Chondrocyte (in vitro differentiated cells): ENCODE measurements at places on chromosomes 13 and 19. TPM values are rescaled to one million over a fixed set of nuclear protein-coding genes. Genes with fewer than 3 reads are reported as not detected.

DNA sequence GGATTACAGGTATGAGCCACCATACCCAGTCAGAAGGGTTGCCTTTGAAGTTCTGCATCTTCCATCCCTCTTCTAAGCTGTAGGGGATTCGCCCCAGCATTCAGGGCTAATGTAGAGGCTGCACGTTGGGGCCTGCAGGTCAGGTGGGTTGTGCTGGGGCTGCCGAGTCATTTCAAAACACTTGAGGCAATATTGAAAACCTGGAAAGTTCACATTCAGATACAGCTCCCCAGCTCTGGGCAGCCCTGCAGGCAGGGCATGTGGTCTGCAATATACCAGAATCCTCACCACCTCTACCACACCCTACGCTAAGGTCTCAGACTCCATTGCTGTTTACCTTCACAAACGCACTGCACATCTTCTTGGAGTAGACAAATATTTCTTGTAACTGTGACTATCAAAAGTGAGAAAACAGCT, 24.6 kb downstream of the CCNE1 start:
- H3K4me3 ChIP-seq = no peak overlapping the region
- H3K27me3 ChIP-seq = peaks cover 28% of the 10 kb centered on the region
- peak; percentile 26 for DNase-seq
- no peaks in the 10 kb centered on the region for H3K36me3 ChIP-seq
- H3K4me1 ChIP-seq = peaks cover 4% of the 10 kb centered on the region

GRCh38 chr13:23699271-23699670, 129.1 kb downstream of the TNFRSF19 start:
- H3K27me3 ChIP-seq = no peaks in the 10 kb centered on the region
- H3K4me3 ChIP-seq = no peak overlapping the region
- no peak for DNase-seq
- H3K4me1 ChIP-seq = peaks cover 27% of the 10 kb centered on the region
- H3K36me3 ChIP-seq = no peaks in the 10 kb centered on the region
- H3K27ac ChIP-seq = no peak overlapping the region

GRCh38 chr13:100552755-100553154, 35.8 kb downstream of the GGACT start:
- H3K4me1 ChIP-seq = peaks cover 16% of the 10 kb centered on the region
- no peaks in the 10 kb centered on the region for H3K27me3 ChIP-seq
- DNase-seq = no peak

GRCh38 chr19:49592486-49593232, 1.7 kb downstream of the PRR12 start:
- H3K27me3 ChIP-seq = no peaks in the 10 kb centered on the region
- H3K27ac ChIP-seq = peak overlapping the region; percentile 94
- peaks cover 25% of the 10 kb centered on the region for H3K4me1 ChIP-seq
- H3K36me3 ChIP-seq = peaks cover 11% of the 10 kb centered on the region
- no peak for DNase-seq

DNA sequence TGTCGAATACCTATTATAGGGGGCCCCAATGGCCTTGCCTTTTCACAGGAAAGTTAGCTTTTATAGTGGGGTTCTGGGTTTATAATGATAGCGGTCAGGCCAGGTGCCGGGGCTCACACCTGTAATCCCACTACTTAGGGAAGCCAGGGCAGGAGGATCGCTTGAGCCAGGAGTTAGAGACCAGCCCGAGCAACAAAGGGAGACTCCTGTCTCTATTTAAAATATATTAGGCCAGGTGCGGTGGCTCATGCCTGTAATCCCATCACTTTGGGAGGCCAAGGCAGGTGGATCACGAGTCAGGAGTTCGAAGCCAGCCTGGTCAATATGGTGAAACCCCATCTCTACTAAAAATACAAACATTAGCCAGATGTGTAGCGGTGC, 7.3 kb downstream of the RPS11 start:
- H3K36me3 ChIP-seq = peaks cover 7% of the 10 kb centered on the region
- no peaks in the 10 kb centered on the region for H3K27me3 ChIP-seq
- no peak for DNase-seq
- peaks cover 10% of the 10 kb centered on the region for H3K4me1 ChIP-seq
- H3K4me3 ChIP-seq = no peak overlapping the region

- DNase-seq = no peak
- no peaks in the 10 kb centered on the region for H3K27me3 ChIP-seq
- no peak overlapping the region for H3K4me3 ChIP-seq
- H3K36me3 ChIP-seq = no peaks in the 10 kb centered on the region
- H3K4me1 ChIP-seq = no peaks in the 10 kb centered on the region
Measured at GRCh38 chr13:97414392-97414791, 19.6 kb upstream of the RAP2A start.

DNA sequence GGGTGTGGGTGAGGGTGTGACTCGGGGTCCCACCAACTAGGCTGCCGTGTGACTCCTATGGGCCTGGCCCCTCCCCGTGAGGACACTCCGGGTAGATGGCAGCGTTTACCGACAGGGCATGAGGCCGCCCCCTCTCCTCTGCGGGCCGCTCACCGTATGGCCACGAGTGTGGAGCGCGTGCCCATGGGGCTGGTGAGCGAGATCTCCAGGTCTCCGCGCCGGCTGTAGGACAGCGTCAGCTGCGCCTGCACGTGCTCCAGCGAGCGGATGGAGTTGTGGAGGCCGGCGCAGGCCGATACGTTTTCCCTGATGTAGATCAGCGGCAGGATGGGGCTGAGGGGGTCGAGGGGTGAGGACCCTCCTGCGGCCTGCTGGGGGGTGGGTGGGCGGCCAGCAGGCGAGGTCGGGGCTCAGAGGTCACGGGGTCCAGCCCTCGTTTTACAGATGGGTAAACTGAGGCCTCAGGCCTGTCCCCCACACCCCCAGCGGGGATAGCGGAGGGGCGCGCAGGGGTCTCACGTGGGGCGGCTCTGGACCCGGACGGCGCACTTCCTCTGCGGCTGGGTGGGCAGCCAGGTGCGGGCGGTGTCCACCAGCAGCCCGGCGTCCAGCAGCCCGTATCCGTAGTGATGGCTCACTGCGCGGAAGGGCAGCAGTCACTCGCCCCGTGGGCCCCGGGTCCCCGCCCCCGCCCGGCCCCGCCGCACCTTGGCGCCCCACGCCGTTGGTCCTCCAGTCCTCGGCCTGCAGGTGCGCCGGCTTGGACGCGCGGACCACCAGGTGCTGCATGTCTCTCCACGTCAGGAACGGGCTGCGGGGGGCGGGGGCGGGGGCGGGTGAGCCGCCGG, 4.3 kb upstream of the C19orf25 start:
- H3K4me1 ChIP-seq = peaks cover 5% of the 10 kb centered on the region
- peaks cover 1% of the 10 kb centered on the region for H3K36me3 ChIP-seq
- H3K27me3 ChIP-seq = no peaks in the 10 kb centered on the region

DNA sequence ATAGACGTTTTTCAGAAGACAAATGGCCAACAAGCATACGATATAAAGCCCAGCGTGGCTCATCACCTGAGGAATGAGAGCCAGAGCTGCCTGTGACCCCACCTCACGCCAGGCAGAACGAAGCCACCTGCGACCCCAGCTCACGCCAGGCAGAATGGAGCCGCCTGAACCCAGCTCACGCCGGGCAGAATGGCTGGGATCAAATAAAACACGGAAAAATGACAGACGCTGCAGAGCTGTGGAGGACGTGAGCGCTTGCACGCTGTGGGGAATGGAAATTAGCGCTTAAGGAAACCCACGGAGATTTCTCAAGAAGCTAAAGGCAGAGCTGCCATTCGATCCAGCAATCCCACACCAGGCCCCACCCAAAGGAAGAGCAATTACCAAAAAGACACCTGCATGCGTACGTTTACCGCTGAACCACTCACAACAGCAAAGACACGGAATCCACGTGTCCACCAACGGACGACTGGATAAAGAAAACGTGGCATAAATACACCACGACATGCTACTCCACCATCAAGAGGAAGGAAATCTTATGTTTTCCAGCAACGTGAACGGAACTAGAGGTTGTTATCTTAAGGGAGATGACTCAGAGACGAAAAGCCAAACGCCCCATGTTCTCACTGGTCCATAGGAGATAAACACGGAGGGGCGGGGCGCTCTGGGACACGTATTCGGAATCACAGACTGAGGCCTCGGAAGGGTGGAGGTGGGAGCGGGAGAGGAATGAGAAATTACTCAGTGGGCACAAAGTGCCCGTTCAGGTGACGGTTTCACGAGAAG, 30.7 kb upstream of the C13orf46 start:
- H3K4me3 ChIP-seq = no peak overlapping the region
- peaks cover 7% of the 10 kb centered on the region for H3K4me1 ChIP-seq
- H3K27ac ChIP-seq = peak overlapping the region; percentile 55
- H3K36me3 ChIP-seq = peaks cover 12% of the 10 kb centered on the region

GRCh38 chr13:64993514-64994164, 2236.5 kb downstream of the PCDH9 start:
- peaks cover 5% of the 10 kb centered on the region for H3K4me1 ChIP-seq
- H3K4me3 ChIP-seq = no peak overlapping the region
- H3K27ac ChIP-seq = no peak overlapping the region
- no peak for DNase-seq
- H3K27me3 ChIP-seq = no peaks in the 10 kb centered on the region

DNA sequence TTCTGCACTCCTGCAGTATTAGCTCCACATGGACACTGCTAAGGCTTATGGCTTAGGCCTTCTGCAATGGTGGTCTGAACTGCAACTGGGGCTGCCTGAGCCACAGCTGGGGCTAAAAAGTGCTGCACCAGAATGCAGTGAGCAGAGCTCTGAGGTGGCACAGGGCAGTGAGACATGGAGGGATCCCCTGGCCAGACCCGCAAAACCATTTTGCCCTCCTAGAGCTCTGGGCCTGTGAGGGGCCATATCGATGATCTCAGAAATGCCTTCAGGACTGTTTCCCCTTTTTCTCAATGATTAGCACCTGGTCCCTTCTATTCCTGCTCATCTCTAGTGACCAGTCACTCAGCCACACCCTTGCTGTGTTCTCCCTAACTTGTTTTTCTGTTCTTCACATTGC, 397.7 kb downstream of the UQCRFS1 start:
- no peaks in the 10 kb centered on the region for H3K36me3 ChIP-seq
- H3K4me3 ChIP-seq = no peak overlapping the region
- H3K4me1 ChIP-seq = no peaks in the 10 kb centered on the region
- H3K27me3 ChIP-seq = peaks cover 4% of the 10 kb centered on the region
- DNase-seq = no peak

DNA sequence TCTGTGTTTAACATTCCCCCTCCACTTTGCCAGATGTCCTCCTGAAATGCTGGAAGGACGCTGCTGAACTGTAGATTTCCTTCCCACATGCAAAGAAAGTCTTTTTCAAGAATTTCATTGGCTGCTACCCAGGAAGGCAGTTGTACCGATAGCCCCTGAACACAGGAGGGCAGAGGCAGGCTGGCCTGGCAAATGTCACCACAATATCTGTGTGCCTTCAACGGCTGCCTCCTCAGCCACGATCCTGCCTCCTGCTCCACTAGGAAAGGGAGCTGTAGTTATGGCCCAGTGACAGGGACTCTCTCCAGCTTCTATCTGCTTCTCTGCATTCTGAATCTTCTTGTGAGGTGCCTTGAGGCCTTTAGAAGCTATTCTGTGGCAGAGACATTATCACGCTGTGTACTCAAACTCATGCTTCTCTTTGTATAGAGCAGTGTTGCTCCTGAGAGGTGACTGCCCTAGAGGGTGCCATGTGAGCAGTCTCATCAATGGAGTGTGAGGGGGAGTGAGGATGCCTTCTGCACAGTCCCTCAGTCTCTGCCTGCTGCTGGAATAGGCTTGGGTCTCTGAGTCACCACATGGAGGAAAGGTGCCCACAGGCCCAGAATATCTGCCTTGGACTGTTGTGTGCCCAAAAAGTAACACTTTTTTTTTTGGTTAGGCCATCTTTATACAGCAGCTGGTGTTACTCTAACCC, 279.8 kb downstream of the DNAJC15 start:
- no peak for DNase-seq
- H3K36me3 ChIP-seq = no peaks in the 10 kb centered on the region
- peaks cover 75% of the 10 kb centered on the region for H3K4me1 ChIP-seq
- H3K27me3 ChIP-seq = no peaks in the 10 kb centered on the region

GRCh38 chr13:22141716-22142115, 470.8 kb downstream of the FGF9 start:
- no peak overlapping the region for H3K27ac ChIP-seq
- peaks cover 4% of the 10 kb centered on the region for H3K27me3 ChIP-seq
- no peaks in the 10 kb centered on the region for H3K4me1 ChIP-seq

GRCh38 chr13:33168321-33168960, 117.1 kb downstream of the STARD13 start:
- H3K27me3 ChIP-seq = no peaks in the 10 kb centered on the region
- H3K4me1 ChIP-seq = peaks cover 72% of the 10 kb centered on the region
- H3K36me3 ChIP-seq = peaks cover 21% of the 10 kb centered on the region
- H3K4me3 ChIP-seq = no peak overlapping the region
- no peak for DNase-seq

GRCh38 chr13:80336776-80337287, 4.1 kb downstream of the SPRY2 start:
- H3K27ac ChIP-seq = peak overlapping the region; percentile 73
- no peak for DNase-seq
- no peaks in the 10 kb centered on the region for H3K36me3 ChIP-seq

DNA sequence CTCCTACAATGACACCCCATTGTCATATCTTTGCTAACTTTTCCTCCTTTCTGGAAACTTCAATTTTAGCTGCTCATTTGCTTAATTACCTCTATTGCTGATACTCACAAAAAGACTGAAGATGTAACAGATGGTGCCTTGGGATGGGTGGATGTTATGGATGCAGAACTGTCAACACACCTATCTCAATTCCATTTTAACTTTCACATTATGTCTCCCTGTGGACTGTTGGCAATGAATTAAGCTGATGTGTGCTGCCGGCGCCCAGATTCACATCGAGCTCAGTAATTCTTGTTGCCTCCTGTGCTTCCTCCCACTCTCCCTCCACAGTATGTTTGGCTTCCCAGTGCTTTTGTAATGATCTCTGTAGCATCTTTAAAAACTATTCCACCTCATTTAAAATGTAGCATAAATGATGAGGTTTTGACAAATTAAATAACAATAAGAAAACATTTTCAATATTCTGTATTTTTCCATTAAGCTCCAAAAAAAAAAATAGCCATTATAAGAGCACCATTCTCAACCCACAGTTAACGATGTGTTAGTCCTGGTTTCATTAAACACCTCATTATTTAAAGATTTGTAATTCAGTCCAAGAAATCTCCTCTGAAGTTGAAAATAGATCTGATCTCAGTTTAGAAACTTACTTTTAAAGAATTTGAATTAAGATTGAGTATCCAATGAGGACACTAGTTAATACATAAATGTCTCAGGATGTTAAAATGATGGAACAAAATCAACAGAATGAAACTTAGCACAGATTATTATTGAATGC, 99.9 kb upstream of the FAM216B start:
- no peak overlapping the region for H3K27ac ChIP-seq

GRCh38 chr19:1884291-1884718, 991 bp downstream of the ABHD17A start:
- H3K4me3 ChIP-seq = peak overlapping the region; percentile 92
- H3K27ac ChIP-seq = peak overlapping the region; percentile 90
- no peaks in the 10 kb centered on the region for H3K27me3 ChIP-seq
- H3K4me1 ChIP-seq = peaks cover 32% of the 10 kb centered on the region
- no peak for DNase-seq

- H3K4me1 ChIP-seq = peaks cover 36% of the 10 kb centered on the region
- H3K27me3 ChIP-seq = no peaks in the 10 kb centered on the region
- H3K36me3 ChIP-seq = peaks cover 16% of the 10 kb centered on the region
- DNase-seq = no peak
- H3K4me3 ChIP-seq = peak overlapping the region; percentile 64
Measured at GRCh38 chr13:26679411-26680122, 81.0 kb downstream of the GPR12 start.

GRCh38 chr13:77503398-77503797, 32.1 kb upstream of the SCEL start:
- H3K27ac ChIP-seq = no peak overlapping the region
- no peak overlapping the region for H3K4me3 ChIP-seq

C3 gene
- 0.77 TPM in 1 of 3 replicates, not detected in the others for total RNA-seq

PSG6 gene
- not detected in 3 replicates for total RNA-seq

PRSS57 gene
- not detected in 3 replicates for total RNA-seq

SAMD1 gene
- total RNA-seq = 41.8 to 48.8 TPM (median 42.5 TPM) in 3 replicates

EFNA2 gene
- 7.0 to 7.9 TPM (median 7.2 TPM) in 3 replicates for total RNA-seq

CHST8 gene
- 0.35 TPM in 1 of 3 replicates, not detected in the others for total RNA-seq

FLT3 gene
- not detected in 3 replicates for total RNA-seq

OR7A5 gene
- total RNA-seq = not detected in 3 replicates

CEACAM7 gene
- total RNA-seq = not detected in 3 replicates

OR7A10 gene
- not detected in 3 replicates for total RNA-seq

GPR4 gene
- not detected in 3 replicates for total RNA-seq

GPR18 gene
- total RNA-seq = not detected in 3 replicates
